HL-60 (cell line): ENCODE measurements at places on chromosomes 7 and 10.

GRCh38 chr10:13709931-13710650 lies 123.3 kb downstream of the PRPF18 start:
- DNase-seq: no peak

DNA sequence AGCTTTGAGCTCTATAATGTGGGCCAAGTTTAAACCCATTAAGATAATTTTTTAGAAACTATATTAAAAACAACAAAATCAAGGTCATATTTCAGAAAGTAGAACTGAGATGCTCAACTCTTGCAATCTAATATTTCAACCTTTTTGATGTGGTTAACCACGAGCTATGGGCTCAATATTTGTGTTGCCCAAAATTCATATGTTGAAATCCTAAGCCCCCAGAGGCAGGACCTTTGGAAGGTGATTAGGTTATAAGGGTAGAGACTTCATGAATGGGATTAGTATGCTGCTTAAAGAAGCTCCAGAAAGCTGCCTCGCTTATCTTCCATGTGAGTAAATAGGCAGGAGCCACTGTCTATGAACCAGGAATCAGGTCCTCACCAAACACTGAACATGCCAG lies 284.4 kb downstream of the CRPPA start:
- no peak for DNase-seq

GRCh38 chr10:101451667-101452069 lies 97.7 kb downstream of the BTRC start:
- no peak for DNase-seq

GRCh38 chr10:94174838-94175237 lies 181.1 kb downstream of the PLCE1 start:
- DNase-seq: no peak

GRCh38 chr7:101238226-101239182 lies 902 bp upstream of the CLDN15 start:
- no peak for DNase-seq

- DNase-seq: no peak
Observed at GRCh38 chr7:42756841-42757240, 155.0 kb downstream of the C7orf25 start.

- no peak for DNase-seq
Observed at GRCh38 chr10:71512312-71512711, 115.6 kb downstream of the CDH23 start.

DNA sequence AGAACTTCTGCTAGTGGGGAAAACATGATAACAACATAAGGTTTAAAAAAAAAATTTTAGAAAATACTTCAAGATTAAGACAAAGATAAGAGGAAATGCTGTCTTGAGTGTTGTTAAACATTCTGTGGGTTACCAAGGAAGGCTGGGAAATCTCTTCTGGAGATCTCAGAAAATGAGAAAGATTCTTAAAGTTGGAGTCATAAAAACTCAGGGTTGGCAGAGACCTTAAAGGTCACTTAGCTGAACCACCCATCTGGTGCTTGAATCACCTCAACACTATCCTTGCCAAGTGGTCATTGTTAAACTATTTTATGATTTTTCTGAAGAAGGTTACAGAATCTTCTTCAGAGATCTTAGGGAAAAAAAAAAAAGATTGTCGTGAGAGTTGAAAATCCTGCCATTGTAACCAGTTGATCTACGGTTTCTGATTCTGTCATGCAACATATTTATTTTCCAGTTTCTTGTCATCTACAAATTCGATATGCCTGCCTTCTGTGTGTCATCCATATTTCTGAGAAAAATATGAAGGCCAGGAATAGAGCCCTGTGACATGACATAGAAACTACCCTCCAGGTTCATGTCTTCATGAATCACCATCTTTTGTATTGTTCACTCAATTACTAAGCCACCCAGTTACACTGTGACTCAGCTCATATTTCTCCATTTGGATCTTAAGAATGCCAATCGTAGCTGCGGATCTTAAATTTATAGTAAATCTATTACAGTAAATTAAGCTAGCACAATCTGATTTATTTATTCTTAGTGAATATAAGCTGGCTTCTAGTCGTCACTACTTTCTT lies 179.2 kb downstream of the ST7 start:
- no peak for DNase-seq

DNA sequence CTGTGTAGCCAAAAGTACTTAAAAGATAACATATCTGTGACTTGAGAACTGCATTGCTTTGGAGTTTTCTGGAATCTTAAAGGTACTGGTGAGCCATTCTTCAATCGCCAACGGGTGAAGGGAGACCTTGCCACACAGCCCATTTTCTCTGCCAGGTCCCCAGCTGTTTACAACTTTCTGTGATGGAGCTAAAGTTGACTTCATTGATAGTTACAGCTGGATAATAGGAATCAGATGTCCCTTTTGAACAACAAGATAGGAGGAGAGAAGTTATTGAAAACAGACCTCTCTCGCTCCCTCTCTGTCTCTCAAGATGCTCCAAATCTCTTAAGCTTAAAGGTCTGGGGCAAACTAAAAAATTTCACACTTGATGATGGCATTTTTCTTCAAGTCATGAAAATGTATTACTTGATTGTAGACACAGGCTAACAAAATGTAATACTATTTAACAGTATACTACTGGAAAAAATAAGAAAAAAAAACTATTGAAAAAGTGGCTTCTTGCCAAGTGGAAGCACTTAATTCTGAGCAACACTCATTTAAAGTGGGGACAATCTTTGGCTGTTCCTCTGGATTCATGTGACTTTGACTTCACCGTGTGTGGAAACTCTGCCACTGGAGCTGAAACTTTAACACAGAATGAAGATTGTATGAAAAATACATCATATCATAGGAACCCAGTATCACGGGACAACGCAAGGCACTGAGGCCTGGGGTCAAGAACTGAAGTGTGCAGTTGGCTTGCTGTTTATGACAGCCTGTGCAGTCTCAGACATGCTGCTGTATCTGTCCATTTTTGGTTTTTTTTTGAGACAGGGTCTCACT lies 78.4 kb upstream of the AFAP1L2 start:
- no peak for DNase-seq

DNA sequence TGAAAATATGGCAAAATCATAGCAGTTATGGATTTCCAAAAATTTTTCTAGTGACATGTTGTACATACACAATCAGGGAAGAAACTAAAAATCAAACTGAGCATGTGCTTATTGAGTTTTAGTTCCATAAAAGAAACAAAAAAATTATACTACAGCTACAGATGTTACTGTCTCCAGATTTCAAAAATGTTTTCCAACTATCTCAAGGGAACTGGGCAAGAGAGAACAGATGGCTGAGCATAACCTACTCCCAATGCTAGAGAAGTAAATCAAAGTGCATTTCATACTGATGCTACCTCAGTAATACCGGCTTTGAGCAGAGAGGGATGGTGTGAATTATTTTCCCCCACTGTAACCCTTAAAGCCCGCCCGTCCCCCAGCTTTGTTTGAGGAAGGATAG lies 40.7 kb upstream of the KMT2C start:
- DNase-seq: no peak

- DNase-seq: no peak
Observed at GRCh38 chr7:102260856-102261255, 25.8 kb upstream of the SH2B2 start.
